ENCODE measurements at places on chromosomes 13 and 19.
A peak's percentile ranks its signal among the peaks of the same experiment; 100 is the strongest.

DNA sequence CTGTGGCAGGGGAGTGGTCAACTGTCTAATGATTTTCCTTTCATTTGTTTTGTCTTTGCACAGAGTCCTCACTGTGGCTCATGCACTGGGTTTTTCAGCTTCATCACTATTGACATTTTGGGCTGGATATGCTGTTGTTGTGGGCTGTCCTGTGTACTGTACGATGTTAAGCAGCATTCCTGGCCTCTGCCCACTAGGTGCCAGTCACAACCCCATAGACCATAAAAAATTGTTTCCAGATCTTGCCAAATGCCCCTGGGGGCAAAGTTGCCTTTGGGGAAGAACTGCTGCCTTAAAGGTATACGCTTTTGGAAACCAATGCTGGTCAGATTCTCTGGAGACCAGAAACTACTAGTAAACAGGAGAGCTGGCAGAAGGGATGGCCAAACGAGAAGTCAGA lies 310.4 kb downstream of the SPRY2 start:
- peak; percentile 46 for DNase-seq

DNA sequence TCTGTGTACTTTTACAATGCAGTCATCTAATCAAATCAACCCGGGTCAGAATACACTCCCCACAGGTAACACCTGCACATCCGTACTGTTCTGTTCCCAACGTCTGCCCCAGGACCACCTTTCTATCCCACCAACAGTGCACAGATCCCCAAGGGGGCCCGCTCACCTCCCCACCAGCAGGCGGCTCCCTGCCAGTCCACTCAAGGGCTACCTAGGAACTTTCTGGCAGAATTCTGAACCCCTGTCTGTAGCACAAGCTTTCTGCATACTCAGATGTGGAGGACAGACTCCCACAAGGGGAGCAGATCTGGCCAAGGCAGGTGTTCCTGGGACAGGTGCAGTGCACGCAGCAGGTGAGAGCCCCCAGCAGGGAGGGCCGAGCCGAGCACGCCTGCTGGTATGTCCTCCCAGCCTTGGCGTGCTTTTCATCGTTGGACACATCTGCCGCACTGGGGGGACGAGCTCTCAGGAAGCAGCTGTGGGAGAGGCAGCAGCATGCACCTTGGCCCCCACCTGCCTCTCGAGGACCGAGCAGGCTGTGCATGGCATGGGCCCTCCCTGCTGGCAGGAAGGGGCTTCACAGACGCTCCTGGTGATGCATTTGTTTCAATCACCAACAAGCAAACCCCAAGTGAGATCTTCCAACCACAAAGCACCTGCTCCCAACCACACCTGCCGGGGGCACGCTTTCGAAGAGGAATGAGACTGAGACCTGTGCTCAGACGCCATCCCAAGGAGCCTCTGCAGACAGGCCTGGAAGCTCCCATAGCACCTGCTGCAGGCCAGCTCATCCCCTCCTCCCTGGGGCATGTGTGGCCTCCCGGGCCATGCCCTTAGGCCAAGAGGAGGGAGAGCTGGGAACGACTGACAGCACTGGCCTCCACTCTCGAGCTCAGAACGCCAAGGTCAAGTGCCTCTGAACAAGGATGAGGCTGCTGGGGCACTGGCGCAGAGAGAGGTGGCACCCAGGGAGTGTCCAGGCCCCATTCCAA lies 35.9 kb downstream of the RAB20 start:
- peak; percentile 95 for DNase-seq

DNA sequence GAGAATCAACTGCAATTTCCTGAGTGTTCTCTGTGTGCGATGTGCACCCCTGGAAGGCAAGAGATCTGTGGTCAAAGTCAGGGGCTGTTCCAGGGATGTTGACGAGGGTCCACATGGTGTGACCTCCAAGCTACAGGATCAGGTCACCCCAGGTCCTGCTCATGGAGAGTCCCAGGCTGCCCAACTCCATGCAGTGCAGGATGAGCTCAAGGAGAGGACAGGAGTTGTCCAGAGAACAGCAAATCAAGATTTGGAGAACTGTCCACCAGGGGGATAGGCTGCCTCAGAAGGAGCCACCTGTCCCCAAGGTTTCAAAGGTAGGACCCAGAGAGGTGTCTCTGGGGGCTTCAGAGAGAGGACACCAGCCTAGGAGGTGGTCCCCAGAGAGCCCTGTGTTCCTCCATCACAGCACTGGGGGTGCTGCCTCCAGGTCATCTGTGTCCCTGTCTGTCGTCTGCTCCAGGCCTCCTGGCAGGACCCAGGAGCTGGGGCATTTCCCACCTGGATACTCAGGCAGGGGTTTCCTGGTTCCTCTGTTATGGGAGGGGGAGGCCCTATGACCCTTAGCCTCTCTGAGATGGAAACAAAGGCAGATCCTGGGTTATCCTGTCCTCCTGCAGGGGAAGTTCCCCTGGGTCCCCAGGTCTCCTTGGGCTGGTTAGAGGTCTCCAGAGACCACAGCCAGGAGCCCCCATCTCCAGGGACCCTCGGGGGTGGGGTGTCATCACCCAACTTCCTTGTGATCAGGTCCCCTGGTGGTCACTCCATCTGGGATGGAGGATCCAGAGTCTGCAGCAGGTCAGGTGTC lies 2.1 kb upstream of the CEACAM7 start:
- no peak for DNase-seq

DNA sequence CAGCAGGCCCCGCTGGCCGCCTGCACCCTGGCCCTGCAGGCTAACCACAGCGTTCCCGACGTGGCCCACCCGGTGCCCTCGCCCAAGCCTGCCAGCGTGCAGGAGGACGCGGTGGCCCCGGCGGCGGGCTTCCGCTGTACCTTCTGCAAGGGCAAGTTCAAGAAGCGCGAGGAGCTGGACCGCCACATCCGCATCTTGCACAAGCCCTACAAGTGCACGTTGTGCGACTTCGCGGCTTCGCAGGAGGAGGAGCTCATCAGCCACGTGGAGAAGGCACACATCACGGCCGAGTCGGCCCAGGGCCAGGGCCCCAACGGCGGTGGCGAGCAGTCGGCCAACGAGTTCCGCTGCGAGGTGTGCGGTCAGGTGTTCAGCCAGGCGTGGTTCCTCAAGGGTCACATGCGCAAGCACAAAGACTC lies 72.1 kb downstream of the ZNF536 start:
- no peak for DNase-seq

DNA sequence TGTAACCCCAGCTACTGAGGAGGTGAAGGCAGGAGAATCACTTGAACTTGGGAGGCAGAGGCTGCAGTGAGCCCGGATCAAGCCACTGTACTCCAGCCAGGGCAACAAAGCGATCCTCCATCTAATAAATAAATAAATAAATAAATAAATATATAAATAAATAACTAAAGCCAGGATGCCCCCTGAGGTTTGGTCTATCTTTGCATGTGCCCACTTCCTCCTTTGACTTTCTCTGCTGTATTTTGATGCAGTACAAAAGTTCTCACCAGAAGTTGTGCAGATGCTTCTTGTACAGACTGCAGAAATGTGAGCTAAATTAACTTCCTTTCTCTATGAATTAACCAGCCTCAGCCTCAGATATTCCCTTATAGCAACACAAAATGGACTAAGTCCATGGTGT lies 6.5 kb upstream of the N4BP2L2 start:
- DNase-seq, result no peak

DNA sequence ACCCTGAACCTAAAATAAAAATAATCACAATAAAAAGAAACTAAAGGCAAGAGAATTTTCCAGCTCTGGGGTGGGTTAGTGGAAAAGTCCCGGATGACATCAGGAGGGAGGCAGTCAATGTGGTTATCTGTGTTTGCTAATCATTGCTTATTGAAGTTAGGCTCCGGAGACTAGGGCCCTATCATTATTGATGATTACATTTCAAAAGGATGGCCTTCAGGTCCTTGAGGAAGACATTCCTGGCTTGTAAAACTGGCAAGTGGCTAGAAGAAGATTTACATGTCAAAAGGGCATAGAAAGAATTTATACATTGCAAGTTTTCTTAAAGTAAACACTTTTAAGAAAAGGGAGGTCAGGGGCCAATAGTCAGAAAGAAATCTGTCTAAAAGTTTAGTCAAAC lies 123.4 kb downstream of the POSTN start:
- no peak for DNase-seq

GRCh38 chr13:30720172-30720869 lies 15.0 kb upstream of the ALOX5AP start:
- DNase-seq, result no peak

DNA sequence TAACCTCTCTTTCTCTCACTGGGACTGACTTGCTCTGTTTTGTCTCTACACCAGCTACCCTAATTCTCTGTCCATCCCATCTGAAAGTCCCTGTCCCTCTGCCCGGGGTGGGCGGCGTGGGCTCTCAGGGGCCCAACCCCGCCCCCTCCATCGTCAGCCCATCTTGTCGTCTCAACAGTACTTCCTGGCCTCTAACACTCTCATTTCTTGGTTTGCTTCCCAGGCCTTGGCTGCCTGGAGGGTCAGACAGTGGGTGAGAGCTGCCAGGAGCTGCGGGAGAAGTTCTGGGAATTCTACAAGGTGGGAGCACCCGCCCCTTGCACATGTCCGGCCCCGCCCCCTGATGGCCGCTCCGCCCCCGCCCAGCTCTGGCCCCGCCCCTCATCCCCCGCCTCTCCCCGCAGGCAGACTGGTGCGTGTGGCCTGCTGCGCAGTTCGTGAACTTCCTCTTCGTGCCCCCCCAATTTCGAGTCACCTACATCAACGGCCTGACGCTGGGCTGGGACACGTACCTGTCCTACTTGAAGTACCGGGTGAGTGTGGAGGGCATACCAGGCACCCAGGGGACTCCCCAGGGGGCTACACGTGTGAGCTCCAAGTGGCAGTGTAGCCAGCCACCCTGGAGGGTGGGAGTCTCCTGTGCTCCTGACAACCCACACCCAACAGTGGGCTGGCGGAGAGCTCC lies 1.7 kb downstream of the MPV17L2 start:
- no peak for DNase-seq

- peak; percentile 79 for DNase-seq
These were observed 9.9 kb upstream of the RCBTB2 start for GRCh38 chr13:48542581-48543341.

GRCh38 chr13:34913040-34913439 lies 29.0 kb upstream of the NBEA start:
- no peak for DNase-seq

DNA sequence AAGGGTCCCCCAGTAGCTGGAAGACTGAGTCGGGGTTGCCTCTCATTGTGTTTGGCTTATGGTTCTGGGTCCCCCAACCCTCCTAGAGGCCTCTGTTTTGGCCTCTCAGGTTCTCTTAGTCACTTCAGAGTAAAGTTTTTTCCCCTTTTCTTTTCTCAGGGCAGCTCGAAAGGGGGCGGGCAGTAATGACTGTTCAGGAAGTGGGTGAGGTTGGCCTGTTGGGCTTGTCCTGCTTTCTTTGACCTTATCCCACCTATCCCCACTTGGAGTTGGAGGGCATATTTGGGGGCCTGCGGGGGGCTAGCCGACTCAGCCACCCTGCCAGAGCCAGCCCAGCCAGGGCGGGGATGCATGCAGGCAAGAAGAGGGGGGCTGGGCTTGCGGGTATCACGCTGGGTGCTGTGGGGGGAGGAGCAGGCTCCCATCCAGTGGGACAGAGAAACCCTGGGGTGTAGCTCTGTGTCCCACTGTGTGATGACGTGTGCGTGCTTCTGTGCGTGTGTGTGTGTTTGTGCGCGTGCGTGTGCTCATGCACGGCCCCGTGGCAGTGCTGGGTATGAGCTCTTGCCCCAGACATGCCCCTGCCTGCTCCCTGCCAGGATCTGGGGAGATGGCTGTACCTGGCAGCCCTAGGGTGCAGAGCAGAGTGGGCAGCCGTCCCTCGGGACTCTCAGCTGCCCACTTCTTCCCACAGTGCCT lies 1.4 kb downstream of the CIC start:
- DNase-seq, result no peak

DNA sequence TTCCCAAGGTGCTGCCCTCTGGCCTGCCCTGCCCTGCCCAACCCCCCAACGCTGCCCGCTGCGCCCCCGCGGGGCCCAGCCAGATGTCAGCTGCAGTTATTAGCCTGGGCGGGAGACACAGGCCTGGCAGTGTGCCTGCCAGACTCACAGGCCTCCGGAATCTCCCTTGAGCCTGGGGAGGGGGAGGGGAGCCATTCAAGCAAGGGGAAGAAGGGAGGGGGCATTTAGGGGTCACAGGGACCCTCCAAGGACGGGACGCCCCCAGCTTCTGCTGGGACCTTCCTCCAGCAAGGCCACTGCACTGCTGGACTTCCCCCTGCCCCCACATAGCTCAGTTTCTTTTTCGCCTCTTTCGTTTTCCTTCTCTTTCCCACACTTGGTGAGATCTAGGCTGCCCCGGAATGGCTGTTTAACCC lies 2.6 kb upstream of the JUNB start:
- peak; percentile 67 for DNase-seq

Data from DMS53 (cell line).